ENCODE measurements at places on chromosomes 5 and 9.

DNA sequence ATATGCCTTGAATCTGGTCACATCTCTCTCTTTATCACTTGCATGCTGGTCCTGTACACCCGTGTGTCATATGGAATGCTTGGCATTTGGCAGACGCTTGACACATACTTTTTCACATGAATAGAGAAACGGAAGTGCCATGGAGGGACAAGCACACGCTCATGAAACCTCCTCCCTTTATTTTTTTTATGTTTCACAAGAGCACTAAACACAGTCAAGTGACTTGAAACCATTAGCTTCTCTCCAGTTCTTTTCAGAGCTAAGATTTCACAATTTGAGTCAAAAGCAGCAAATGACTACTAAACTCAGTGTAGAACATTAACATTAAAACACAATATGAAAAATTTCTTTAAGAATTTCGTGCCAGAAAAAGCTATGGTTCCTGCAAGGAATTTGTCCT lies 151.1 kb downstream of the DOCK2 start:
- no peak for DNase-seq

- DNase-seq = no peak
These were observed 92.2 kb upstream of the IL33 start for GRCh38 chr9:6123416-6123815.

- no peak for DNase-seq
These were observed 11.6 kb upstream of the IL12B start for GRCh38 chr5:159341906-159342310.

DNA sequence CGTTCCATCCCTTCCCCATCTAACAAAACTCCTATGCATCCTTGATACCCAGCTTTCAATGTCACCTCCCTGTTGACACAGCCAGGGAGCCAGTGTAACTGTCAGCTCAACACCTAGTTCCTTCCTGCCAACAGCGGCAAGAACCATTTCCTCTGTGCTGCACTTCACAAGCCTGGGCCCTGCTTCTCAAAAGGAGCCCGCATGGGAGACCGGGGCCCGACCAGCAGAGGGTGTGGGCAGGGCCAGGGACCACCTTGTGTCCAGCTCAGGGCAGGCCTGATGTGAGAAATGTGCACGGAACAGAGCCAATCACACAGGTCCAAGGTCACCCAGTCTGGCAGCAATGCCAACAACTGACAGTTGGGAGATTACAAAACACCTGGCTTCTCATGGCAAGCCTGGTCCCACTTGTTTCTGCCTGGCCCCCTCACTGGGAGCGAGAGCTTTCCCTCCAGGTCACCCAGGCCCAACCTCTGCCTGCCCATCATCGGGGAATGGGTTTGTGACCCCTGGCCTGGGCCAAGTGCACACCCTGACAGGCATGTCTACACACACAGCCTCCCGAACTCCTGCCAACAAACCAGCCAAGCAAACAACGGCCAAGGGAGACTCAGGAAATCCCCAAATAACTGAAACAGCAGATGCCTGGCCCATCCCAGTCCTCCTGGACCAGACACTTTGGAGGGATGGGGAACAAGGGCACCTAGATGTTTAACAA lies 3.1 kb downstream of the RNF44 start:
- DNase-seq = no peak

GRCh38 chr5:155082401-155082800 lies 68.8 kb downstream of the KIF4B start:
- DNase-seq = no peak

DNA sequence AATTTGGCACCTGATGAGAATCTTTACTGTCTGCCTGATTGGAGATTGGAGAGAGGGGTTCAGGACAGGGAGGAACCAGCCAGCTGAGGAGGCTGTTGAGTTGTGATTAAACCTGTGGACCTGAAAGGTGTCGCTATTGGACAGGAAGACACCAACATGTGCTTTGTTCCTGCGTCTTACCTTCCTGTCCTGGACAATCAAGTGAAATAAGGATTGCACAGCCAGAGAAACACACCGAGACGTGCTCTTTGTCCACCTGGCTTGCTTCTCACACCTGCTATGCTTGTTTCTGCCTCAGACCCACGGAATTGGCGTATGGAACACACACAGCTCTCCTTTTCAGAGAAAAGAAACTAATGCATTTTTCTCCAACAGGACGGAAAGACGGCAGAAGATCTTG lies 57.7 kb upstream of the CTSL start:
- no peak for DNase-seq

DNA sequence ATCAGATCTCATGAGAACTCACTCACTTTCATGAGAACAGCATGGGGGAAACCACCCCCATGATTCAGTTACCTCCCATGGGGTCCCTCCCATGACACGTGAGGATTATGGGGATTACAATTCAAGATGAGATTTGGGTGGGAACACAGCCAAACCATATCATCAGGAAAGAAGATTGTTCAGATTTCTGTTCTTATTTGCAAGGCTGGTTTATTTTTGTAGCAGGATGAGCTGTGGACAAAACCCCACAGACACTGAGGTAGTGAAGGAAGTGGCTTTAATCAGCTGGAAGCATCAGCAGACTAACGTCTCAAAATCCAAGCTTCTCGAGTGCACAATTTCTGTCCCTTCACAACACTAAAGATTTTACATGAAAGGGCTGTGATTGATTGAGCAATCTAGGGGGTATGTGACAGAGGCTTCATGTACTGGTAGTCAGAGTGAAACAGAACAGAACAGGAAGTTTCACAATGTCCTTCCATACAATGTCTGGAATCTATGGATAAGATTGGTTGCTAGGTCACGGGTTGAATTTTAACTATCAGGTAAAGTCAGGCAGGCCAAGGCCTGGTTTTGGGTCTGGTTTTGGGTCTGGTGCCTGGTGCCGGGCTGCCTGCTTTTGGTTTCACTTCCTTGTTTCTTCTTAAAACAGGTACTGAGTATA lies 91.3 kb upstream of the ZNF366 start:
- DNase-seq = no peak

DNA sequence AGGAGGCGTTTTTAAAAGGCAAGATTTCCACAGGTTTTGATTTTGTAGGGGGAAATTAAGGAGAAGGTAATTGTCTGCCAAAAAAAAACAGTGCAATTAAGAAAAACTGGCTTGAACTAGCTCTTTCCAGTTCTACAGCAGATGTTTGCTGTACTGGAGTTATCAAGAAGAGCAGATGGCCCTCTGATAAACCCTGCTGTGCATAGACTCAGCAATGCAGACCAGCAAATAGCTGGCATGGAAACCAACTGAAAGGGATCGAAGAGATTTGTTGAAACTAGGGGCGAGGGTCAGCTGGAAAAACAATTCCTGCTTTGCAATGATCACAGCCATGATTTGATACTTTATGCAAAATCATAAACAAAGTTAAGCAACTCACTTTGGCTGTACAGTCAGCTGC lies 17.8 kb upstream of the BHMT start:
- no peak for DNase-seq

DNA sequence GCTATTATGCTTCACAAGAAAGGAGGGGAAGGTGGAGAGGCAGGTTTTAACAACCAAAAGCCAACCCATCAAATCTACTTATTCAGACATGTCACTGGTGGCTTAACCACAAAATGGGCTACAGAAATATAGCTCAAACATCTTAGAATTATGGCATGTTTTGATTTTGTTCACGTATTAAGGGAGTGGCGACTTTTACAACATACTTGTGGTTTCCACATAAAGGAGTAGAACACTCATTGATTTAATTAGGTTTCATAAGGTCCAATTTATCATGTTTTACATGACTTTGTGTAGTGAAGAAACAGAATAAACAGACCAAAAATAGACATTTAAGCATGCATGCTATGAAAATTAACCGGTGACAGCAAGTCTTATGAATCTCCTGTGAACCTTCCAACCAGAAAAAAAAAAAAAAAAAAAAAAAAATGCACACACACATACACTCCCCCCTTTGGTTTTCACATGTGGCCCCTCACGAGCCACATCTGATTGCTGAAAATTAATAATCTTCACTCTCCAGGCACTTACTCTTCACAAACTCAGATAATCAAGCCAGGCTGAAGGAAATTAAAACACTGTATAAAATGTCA lies 5.4 kb downstream of the ZNF608 start:
- DNase-seq = no peak

GRCh38 chr9:89797937-89798455 lies 193.2 kb downstream of the GADD45G start:
- DNase-seq = no peak

DNA sequence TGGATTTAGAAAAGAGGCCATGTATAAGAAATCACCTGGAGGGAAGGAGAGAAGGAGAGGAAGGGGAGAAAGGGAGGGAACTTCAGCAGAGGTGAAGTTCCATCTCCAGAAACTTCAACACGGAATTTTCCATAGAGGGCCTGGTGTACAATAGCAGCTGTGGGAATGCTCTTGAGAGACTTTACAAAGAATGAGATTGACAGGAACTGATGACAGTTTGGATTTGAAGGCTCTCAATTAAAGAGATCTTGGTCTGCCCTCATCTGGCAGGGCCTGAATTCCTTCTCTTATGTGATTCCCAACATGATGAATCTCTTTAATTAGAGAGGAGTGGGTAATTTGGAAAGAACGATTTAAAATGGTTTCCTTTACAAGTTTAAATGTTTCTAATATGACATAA lies 143.5 kb downstream of the MLLT3 start:
- DNase-seq = no peak

DNA sequence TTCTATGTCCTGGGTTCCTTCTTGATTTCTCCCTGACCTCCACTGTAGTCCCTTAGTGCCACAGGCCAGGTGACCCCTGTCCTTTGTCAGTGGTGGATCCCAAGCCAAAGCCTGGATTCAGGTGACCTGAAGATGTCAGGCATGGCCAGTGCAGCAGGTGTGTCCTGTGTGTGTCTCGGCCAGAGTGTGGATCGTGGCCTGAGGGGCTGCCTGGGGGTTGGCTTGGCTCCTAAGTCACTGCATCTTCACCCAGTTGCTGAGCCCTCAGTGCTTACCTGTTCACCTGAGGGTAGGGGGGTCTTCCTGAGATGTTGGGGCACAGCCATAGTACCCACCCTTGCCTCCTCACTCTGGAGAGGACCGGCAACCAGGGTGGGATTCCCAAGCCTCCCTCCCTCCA lies 61.8 kb upstream of the PITX1 start:
- DNase-seq = no peak

DNA sequence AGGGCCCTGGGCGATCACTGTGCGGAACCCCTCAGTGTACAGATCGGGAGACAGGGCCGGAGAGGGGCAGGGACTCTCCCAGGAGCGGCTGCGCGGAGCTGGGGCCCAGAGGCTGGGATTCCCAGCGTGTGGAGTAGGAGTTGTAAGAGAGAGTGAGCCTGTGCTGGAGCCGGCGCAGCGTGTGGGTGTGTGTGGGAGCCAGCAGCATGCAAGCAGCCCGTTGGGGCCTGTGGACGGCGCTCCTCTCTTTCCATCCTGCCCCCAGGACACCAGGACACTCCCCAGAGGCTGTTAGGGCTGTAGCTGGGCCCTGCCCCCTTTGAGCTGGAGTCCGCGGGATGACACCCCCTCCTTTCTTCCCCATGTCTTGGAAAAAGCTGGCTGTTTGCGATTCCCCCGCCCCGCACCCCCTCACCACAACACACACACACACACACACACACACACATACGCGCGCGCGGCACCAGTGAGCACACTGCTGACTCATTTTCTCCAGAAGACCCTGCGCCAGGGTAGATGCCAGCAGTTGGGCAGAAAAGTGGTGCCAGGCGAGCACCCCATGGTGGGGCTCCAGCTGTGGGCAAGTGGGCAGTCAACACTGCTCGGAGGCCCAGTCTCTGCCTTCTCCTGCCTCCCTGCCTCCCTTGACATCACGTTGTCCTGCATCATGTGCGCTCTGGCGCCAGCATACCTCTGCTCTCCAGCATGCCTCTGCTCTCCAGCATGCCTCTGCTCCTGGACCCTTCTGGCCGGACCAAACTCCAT lies 1.5 kb downstream of the COL27A1 start:
- DNase-seq = peak; percentile 24

DNA sequence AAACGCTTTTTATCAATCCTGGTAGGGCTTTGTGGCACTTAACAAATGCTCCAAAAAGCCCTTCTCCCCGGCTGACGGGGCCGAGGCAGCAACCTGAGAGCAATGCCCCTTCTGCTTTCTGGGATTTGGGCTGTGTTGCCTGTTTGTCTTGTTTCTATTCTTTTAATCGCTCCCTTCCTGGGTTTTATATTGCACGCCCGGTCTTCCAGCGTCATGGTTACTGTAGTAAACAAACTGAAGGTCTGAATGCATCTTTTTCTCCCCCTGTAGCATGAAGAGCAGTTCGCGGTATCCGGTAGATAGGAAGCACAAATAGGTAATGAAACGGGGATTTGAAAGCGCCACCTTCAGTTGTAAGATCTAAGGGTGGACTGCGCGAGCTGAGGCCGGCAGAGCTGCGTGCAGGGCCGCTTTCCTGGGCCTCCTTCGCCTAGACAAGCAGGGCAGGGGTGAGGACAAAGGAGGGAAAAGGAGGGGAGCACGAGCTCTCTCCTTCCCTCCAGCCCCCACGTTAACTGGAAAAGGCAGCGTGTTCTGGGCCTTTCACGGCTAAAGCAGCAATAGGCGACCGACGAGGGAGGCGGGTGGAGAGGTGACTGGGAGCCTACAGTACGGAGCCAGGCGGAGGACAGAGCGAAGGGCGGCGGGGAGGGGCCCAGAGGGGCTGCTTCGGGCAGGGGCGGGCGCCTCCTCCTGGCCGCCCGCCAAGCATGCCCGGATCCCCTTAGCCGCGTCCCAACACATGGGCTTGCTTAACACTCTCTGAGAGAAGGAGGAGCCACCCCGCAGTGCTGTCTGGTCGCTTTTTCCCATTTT lies 49.3 kb upstream of the ZNF366 start:
- peak; percentile 24 for DNase-seq

DNA sequence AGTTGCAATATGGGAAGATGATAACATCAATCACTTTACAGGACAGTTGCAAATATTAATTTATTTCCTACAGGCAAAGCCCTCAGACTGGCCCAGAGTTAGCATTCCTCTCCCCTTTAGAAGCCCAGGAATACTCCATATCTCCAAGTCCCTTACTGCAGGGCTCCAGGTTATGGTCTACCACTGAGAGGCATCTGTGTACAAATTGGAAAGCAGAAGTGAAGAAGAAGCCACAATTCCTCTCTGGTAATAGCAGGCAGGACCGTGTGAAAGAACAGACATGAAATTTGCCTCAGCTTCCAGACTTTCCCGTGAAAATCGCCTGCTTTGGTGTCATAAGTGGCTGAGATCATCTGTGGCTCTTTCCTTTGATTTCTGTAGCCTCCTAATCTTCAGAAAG lies 289.6 kb downstream of the GLIS3 start:
- no peak for DNase-seq

- no peak for DNase-seq
These were observed 80.8 kb downstream of the SNCAIP start for GRCh38 chr5:122392824-122393223.

DNA sequence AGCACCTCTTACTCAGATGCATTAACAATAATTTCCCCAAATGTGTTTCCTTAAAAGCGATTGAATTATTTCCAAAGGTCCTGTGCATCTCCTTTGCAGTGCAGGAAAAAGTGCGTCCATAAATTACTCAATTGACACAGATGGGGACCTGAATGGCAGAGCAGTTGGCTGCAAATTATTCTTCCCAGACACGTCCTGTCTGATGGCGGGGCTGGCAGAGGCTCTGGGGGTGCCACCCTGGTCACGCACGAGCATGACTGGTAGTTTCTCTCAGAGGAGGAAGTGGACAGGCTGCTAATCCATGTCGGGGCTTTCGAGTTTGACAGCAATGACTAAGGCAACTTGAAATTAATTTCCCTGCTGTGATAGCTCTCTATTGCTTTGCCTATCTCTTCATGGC lies 264.8 kb upstream of the BRINP1 start:
- DNase-seq = no peak
